ENCODE measurements at places on chromosomes 12 and 14.

GRCh38 chr12:52826611-52827498 lies 7.3 kb downstream of the KRT79 start:
- no peak for DNase-seq

GRCh38 chr12:80821513-80822000 lies 104.8 kb downstream of the MYF5 start:
- DNase-seq: no peak

- no peak for DNase-seq
These were observed 16.7 kb upstream of the TMEM233 start for GRCh38 chr12:119576915-119577314.

DNA sequence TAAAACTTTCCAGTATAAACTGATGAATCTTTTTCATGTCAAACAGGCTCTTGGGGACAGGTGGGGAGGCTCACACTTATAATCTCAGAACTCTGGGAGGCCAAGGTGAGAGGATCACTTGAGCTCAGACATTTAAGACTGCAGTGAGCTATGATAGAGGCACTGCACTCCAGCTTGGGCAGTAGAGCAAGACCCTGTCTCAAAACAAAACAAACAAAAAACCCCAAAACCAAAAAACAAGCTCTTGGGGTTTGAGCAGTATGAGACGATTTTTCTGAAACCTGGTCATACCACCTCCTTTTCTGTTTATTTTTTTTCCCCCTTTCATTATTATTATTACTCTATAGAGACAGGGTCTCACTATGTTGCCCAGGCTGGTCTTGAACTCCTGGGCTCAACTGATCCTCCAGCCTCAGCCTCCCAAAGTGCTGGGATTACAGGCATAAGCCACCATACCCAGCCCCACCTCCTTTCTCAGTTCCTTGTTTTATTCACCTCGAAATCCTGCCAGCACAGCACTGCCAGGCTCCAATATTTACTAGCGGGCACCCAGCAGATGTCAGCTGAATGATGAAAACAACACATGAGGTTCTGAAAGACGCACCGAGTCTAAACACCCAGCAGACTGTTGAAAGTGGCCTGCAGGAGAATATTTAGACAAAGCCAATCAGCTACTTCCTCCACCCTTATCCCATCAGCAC lies 19.5 kb upstream of the CDK17 start:
- no peak for DNase-seq

GRCh38 chr12:43742106-43742505 lies 16.5 kb downstream of the PUS7L start:
- no peak for DNase-seq

GRCh38 chr12:53170876-53171724 lies 9.4 kb upstream of the ZNF740 start:
- no peak for DNase-seq

- DNase-seq: no peak
These were observed 58.6 kb upstream of the MYF6 start for GRCh38 chr12:80648881-80649280.

DNA sequence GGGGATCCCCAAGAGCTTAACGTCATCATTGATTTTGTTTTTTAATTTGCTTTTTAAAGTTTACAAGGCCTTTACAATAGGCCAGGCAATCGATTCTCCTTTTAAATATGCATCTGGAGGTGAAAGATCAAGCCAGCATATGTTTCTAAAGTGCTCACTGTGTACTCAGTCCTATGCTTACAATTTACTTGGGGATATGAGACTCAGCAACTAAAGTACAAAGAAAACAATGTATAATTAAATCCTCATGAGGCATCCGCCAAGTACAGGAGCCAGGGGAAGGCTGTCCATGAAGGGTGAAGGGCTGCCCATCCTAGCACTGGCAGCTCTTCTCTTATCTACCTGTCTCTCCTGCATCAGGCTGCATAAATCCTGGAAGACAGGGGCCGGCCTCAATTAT lies 11.8 kb downstream of the CCDC92 start:
- DNase-seq: no peak

- DNase-seq: no peak
These were observed 1234.2 kb downstream of the BCL11B start for GRCh38 chr14:98037831-98038230.

DNA sequence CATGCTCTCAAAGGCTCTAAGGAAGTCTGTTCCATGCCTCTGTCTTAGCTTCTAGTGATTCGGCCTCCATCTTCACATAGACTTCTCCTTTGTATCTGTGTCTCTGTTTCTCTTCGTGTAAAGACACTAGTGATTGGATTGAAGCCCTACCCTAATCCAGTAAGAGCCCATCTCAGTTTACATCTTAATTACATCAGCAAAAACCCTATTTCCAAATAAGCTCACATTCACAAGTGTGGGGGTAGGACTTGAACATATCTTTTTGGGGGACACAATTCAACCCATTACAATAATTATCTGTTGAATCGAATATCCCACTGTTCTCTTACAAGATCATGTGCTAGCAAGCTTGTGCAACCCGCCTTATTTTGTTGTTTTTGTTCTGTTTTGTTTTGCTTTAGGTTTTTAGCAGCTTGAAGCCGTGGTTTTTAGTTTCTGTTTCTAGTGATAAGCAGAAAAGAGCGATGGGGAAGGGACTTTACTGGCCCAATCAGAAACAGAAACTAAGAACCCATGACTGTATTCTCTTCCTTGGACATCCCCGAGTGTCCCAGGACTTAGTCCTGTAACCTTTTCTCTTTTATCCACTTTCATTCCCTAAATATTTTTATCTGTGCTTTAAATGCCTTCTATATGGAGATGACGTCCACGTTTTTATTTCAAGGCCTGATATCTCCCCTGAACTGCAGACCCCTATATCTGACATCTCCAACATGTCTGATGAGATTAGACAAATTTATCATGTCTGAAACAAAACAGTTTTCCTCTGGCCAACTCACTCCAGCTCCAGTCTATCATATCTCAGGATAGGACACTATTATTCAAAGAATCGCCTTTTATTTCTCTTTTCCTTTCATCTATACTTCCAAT lies 353.0 kb downstream of the CCDC91 start:
- DNase-seq: no peak

- no peak for DNase-seq
These were observed 410.2 kb downstream of the APAF1 start for GRCh38 chr12:99055299-99055698.

- DNase-seq: no peak
These were observed 22.4 kb upstream of the LRRC10 start for GRCh38 chr12:69633061-69633460.

GRCh38 chr14:72483311-72483710 lies 410.6 kb downstream of the DPF3 start:
- no peak for DNase-seq

DNA sequence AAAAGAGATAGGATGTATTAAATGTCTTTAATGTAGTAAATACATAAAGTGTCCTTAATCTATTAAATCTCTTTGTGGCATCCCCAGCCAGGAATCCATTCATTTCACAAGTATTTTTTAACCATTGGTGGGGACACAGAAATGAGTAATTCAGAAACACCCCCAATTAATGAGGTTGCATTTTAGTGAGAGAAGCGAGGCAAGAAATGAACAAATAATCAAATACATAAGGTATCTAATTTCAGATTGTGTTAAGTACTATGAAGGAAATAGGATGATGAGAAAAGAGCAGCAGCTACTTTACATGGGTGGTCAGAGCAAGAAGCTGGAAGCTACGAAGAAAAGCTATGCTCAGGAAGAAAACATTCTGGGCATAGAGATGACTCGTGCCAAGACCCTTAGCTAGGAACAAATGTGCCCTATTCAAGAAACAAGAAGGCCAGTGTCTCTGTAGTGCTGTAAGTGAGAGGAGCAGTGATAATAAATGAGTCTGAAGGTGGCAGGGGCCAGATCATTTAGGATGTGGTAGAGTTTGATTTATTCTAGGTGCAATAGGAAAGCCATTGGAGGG lies 60.5 kb upstream of the IGF1 start:
- no peak for DNase-seq

DNA sequence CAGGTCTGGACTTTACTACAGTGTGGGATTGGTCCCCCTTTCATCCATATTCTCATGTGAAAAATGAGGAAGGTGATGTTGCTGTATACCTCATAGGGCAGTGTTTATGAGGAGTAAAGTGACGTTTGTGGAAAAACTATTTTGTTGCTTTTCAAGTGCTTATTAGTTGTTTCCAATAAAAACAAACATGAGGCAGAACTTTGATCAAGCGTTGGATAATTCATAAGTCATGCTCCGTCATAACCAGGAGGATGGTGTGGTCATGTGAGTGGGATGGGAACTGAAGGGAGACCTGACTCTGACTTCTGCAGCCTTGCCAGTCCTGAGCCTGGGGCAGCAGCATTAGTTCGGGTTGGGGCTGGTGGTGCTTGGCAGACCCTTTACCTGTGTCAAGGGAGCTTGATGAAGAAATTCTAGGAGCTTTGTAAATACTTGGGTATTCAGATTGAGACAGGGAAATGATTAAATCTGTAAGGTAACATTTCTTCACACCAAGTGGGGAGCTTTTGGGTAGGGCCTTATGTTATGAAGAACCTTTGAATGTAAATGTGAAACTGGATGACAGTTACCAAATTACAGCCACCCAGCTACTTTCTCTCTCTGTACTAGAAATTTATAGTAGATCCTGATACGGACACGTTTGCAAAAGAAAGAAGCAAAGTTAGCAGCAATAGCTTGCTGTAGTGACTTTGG lies 462.4 kb upstream of the RGS6 start:
- no peak for DNase-seq

- no peak for DNase-seq
These were observed 36.4 kb downstream of the TMTC2 start for GRCh38 chr12:82723093-82723492.

- no peak for DNase-seq
These were observed 260.1 kb downstream of the C12orf75 start for GRCh38 chr12:105590571-105590970.

DNA sequence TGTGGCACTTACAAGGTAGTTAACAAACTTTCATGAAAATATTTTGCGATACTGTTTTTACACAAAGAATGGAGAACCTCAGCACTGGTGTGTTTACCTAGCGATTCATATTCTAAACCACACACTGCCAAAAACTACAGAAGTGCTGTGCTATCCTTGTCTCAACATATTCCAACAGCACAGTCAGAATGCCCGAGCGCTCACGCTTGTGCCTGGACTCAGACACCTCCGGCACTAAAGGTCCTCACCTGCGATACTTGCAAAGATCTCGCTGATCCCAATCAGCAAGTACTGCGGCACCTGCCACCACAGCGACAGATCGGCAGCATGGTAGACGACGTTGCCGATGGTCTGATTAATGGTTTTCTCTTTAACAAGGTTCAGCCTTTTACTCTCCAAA lies 23.2 kb downstream of the SLC15A4 start:
- no peak for DNase-seq

DNA sequence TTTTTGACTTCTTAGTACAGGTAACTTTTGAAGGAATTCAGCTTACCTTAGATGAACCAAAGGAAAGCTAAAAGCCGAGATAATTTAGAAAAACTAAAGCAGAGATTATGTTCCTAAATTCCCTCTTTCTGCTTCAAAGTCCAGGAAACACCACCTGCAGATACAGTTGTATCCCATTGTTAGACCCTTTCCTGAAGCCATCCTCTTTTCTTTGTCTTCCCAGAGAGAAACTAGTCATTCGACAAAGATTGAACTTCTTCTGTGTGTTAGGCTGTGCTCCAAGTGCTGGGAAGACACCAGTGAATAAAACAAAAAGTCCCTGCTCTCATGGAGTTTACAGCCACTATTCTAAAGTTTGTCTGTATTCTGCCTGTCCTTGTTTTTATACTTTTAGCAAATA lies 29.3 kb downstream of the PPM1A start:
- no peak for DNase-seq

DNA sequence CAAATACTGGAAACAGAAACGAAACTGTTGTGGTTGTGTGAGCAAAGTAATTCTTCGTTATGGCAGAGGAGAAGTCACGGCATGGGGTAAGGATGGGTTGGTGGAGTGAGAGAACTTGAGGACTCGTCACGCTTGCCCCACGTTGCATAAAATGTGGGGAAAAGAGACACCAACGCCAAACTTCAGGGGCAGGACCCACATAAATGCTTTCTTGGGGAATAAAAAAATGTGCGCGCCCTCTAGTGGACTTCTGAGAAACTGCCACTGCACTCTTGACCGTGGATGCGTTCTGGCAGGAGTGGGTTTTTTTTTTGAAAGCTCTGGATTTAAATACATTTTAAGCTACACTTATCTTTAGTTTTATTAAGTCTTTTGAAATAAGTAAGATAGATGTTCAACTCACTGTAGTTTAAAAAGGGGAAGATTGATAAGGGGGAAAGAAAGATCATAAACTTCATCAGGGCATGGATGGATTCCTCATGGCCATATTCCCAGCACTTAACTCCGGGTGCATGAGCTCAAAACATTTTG lies 4.1 kb upstream of the IGF1 start:
- DNase-seq: peak; percentile 67

- DNase-seq: peak; percentile 51
These were observed 154.9 kb upstream of the ATP2B1 start for GRCh38 chr12:89863493-89863938.

DNA sequence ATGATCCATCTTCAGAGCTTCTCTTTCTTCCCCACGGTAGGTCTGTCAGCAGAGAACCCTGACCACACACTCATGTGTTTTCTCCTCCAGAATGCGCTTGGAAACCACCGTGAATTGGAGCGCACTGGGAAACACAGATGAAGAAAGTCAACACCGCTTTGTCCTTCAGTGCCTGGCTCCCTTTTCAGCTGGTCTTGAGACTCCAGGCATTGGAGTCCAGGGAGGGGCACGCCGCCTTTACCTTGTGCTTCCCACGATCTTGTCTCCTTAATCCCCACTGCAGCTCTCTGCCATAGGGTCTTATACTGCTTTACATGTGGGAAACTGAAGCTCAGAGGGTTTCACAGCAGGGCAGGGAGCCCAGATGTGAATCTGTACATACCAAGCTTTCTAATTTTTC lies 1.1 kb downstream of the FAM90A1 start:
- DNase-seq: no peak

- no peak for DNase-seq
These were observed 5.6 kb upstream of the E2F7 start for GRCh38 chr12:77070800-77071449.

GRCh38 chr12:92737855-92738850 lies 35.4 kb downstream of the PLEKHG7 start:
- DNase-seq: no peak

DNA sequence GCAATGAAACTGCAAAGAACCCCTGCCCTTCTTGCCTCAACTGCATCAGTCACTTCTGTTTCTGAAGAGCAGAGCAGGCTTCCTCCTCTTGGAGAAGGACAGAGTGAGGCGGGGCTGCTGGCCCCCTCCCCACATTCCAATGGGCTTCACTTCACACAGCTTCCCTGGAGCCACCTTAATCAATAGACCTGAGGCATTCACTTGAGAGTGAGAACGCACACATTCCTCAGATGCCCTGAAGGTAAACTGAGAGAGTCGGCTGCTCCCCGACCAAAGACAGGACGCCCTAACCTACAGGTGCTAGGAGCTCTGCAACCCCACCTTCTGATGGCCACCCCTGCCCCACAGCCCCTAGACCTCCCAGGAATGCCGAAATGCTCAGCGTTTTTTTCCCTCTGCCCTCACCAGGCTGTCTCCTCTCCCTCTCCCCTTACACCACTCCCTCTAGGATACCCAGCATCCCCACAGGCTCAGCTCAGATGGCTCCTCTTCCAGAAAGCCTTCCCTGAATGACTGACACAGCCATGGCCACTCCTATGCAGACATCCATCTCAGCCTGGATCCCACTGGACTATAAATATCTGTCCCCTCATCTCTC lies 31.1 kb downstream of the SYNE3 start:
- no peak for DNase-seq

All from stimulated activated CD8-positive, alpha-beta memory T cell treated with anti-CD3 and anti-CD28 coated beads, Interleukin-15, amount 100 ng/mL, for 48 hours (primary cell).